ENCODE measurements at places on chromosomes 6 and 20.

DNA sequence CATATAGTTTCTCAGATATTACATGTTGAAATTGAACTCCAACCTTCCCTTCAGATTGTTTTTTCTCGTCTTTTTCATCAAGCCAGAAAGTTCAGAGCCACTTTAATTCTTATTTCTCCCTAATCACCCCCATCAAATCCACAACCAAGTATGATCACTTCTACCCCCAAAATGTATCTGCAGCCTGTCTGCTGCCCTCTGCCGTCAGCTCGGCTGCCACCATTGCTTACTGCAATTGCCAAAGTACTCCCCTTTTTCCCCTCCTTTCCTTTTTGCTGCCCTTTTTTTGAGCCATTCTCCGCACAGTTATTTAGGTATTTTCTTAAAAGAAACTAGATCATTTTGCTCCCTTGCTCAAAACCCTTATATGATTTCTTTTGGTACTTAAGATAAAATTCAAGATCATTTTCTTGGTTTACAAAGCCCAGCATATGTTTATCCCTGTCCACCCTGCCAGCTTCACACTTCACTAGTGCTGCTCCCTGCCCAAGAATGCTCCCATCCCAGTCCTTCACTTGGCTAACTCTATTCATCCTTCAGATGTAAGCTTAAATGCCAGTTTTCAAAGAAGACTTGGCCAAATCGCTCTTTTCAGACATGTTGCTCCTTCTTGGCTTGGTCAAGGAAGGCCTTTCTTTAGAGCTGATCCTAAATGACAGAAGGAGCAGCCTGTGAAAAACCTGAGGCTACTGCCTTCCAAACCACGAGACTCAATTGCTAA lies 63.7 kb downstream of the SH3BGRL2 start:
- DNase-seq, result no peak

GRCh38 chr6:122129313-122130025 lies 270.0 kb upstream of the HSF2 start:
- DNase-seq, result no peak

DNA sequence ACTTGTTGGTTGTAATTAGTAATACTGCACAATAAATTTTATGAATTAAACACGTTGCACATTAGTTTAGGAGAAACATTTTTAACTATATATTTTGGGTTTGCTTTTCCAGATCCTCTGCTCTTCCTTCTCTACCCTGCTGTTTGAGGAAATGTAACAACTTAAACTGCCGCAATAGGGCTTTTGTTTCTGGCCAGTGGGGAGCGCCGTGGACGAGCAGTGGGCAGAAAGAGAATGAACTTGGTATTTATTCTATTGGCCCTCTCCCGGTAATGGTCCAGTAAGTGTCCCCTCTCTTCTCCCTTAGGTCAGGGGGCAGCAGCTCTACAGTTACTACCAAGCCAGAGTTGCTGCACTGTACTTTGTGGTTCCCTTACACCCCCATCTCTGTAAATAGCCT lies 35.2 kb upstream of the EPHA7 start:
- DNase-seq, result no peak

DNA sequence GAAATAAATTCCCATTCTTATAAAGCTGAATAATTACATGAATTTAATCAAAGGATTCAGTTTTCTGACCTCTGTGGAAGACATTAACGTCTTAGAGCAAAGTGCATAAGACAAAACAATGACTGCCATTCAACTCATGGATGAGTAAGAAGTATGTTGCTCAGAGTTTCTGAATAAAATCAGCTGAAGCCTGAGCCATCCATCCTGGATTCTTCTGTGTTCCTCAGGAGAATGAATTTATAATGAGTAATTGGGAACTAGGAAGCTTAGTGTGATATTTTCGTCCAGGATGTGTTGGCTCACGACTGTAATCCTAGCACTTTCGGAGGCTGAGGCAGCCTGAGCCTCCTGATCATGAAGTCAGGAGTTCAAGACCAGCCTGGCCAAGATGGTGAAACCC lies 62.8 kb downstream of the PERP start:
- no peak for DNase-seq

GRCh38 chr6:40406175-40406574 lies 181.0 kb downstream of the LRFN2 start:
- no peak for DNase-seq

DNA sequence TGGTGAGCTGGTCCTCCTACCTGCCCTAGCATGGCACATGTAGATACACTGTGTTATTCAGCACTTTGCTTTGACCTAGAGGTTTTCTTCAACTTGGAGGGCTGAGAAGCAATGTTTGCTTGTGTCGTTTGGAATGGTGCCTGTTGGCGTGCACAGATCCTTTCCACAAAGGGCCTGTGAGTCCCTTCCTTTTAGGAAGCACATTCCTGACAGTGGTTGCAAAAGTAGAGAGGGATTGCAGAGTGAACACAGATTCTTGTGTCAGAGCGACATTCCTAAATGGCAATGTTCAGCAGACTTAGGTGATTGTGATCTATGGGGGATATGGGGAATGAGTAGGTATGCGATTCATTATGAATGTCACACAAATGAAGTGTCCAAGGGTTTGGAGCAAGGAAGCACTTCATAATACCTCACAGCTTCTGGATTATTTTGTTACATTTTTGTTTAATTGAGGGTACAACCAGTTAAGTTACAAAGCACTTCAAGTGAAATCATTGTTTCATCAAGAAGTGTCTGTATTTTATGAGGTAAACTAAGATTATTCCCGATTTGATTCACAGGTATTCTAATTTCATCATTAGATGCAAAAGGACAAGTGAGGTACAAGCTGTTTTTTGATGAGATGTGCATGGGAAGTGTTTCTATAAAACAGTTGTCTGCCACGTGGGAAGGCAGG lies 713 bp upstream of the RNF144B start:
- no peak for DNase-seq

DNA sequence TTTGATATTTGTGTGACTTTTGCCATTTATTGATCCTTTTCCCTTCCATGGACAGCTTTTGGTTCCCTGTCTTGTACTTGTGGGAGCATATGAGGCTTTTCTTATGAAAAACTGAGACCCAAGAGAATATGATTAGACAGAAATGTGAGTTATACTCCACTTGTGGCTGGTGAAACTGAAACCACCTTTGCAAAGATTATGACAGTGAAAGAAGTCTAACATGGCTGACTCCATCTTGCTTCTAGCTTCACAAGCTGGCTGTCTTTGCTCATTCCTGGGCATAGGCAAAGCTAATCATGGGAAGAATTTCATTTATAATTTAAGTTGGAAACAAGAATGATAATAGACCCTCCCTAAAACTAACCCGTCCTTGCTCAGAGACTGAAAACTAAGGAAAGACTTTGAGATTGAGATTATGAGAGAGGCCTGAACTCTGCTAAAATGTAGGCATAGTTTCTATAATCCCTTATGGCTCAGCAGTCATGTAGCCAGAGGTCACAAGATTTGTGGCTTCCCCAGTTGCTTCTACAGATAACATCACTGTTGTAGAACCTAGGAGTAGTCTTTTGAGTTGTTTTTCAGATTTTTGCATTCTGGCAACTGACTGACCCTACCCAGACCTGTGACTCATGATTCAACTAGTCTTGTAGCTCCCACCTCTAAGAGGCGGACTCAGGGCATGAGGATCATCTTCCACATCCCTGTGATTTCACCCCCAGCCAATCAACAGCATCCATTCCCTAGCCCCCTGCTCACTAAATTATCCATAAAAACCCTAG lies 50.9 kb upstream of the CD2AP start:
- no peak for DNase-seq

DNA sequence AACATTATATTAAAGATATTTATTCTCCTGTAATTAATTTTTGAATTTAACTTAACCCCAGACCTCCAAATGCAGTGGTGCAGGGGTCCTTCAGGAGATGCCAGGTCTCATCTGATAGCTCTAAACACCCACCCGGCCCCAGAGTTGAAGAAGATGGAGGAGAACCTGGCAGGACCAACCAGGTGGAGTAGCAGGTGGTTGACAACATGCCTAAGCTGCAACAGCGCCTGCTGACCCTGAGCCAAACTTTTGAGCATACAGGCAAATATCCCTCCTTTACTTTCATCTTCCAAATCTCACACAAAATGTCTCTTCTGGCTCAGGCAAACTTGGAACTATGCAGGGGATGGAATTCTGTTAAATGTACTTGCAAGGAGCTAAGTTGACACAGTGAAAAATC lies 145.3 kb upstream of the TCF21 start:
- DNase-seq, result no peak

DNA sequence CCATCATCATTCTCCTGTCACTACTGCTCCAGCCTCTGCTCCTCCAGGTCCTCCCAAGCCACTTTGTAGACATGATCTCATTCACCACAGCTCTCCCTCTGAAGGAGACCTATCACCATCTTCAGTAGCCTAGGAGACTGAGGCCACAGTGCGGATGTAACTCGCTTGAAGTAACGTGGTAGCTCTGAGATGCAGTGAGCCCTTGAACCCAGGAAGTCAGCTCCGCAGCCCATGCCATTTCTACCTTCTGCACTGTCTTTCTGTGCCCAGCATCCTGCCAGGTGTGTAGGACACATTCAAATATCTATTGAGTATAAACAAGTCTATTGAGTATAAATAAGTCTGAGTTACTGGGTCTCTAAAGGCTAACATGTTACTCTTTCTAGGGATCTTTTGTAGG lies 164.4 kb downstream of the CDH26 start:
- no peak for DNase-seq

DNA sequence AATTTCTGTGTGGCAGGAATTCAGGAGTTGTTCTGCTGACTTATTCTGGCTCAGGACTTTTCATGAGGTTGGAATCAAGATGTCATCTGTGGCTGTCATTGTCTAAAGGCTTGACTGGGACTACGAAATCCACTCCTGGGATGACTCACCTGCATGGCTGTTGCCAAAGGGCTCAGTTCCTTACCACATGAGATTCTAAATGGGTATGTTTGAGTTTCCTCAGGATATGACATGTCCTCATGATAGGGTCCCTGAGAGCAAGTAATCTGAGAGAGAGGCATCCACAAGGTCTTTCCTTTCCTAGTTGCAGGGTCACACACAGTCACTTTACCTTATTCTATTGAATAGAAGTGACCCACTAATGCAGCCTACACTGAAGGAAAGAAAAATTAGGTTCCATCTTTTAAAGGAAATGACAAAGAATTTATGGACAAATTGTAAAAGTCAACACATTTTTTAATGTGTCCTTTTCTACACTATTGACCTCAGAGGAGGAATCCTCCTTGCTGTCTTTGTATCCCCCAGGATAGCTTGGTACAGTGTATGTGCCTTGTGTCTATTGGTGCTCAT lies 1025.0 kb upstream of the GJE1 start:
- no peak for DNase-seq

- DNase-seq, result no peak
Measured at GRCh38 chr6:8930009-8930408, 494.7 kb upstream of the SLC35B3 start.

- DNase-seq, result no peak
Measured at GRCh38 chr6:137843211-137843610, 23.8 kb upstream of the TNFAIP3 start.

- no peak for DNase-seq
Measured at GRCh38 chr20:44702776-44703175, 12.4 kb upstream of the CCN5 start.

DNA sequence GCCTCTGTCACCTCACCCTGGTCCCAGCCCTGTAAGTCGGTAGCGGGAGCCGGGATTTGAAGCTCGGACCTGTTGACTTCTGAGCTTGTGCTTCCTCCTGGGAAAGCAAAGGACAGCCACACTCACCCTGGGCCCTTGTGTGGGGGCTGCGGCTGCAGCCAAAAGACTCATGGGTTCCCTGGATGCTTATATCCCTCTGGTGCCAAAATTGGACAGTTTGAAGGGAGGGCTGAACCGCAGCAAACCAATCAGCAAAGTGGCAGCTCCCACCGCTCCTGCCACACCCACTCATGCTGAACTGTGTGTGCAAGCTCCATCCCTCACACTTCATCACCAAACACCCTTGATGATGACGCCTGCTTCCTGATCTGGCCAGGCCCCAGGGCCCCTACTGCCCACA lies 3.9 kb upstream of the CCN5 start:
- no peak for DNase-seq

DNA sequence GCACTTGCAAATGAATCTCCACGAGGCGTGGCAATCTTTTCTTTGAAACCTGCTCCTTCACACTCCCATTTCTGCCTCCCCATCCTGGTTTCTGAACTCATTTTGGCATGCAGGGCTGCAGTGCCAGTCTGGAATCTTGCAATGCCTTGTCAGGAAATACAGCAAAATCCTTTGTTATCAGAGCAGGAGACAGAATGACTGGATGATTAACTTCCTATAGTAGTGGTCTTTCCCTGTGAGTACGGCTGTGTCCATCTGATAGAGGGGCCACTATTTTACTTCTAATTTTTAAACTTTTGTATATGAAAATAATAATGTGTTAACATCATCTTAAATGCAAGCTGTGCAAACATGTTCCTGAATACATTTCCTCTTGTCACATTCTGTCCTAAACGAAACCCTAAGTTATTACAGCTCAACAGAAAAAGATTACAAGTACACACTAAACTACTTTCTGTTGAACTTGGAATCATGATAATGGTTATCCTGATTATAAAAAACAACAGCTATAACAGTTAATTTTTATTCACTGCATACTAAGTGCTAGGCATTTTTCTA lies 140.2 kb downstream of the KIF13A start:
- DNase-seq, result no peak
